ENCODE measurements at places on chromosomes 4 and X.

DNA sequence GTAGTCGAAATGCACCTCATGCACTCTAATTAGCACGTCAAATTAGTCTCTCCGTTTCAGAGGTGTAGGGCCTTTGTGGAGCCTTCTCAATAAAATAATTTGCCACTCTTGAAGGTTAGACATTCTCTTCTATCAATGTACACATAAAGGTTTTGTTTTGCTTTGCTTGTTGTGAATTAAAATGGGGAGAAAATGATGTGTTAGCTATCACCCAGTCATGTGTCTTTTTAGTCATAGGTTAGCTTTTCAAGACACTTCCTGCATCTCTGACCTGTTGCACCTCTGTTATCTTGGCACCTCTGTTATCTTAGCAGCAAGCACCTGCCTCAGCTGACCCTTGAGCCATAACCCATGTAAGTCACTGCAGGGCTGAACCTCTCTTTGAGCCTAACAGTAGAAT lies 936 bp downstream of the TMEM144 start:
- no peak for DNase-seq

DNA sequence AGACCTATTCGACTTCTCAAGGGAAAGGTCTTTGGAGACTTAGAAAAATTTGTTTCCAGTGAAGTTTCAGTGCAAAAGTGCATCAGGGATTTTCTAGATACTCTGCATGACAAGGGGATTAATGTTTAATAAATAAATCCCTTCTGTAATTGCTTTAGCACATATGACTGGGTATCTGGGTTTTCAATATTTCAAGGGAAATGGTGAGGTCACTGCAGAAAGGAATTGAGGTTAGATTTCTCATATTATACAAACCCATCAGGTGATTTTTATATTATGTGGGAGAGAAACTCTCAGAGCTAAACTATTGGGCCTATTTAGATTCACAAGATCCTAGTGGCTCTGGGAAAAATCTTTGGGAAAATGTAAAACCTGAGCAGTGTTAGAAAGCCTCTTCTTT lies 48.3 kb upstream of the SLC4A4 start:
- no peak for DNase-seq

GRCh38 chr4:53734584-53735353 lies 143.5 kb upstream of the LNX1 start:
- DNase-seq: no peak

DNA sequence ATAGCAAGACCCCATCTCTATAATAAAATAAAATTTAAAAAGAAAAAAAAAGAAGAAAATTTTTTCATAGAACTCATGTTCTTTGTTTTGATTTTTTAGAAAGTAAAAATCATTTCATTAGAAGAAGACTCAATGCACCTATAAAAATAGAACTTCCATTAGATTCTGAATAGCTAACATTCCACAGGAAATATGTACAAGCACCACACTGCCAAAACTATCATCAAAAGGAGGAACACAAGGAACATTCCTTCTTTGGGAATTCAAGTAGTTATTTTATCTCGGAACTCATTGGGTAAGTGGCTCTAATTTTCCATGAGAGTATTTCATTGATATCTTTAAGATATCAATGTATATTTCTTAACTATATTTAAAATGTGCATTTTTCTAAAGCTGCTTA lies 157.6 kb downstream of the CAMK2D start:
- DNase-seq: no peak

- DNase-seq: no peak
These were observed 449.3 kb downstream of the IL15 start for GRCh38 chr4:142085513-142086292.

DNA sequence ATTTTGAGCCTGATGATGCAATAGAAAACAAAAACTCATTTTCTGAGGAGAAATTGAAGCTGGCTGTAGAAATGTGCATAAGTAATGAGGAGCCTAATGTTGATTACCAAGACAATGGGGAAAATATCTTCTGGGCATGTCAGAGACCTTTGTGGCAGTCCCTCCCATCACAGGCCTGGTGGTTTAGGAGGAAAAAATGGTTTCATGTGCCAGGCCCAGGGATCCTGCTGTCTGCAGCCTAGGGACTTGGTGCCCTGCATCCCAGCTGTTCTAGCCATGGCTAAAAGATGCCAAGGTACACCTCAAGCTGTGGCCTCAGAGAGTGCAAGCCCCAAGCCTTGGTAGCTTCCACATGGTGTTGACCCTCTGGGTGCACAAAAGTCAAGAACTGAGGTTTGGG lies 128.7 kb upstream of the ARHGEF9 start:
- no peak for DNase-seq
